ENCODE measurements at places on chromosomes 6 and 20.

GRCh38 chr20:13231031-13231752 is 10.1 kb downstream of the ISM1 start:
- no peak for DNase-seq

- no peak for DNase-seq
Observed at GRCh38 chr6:108565893-108566292, 5.2 kb downstream of the FOXO3 start.

- no peak for DNase-seq
Observed at GRCh38 chr6:113668641-113669408, 188.3 kb upstream of the MARCKS start.

DNA sequence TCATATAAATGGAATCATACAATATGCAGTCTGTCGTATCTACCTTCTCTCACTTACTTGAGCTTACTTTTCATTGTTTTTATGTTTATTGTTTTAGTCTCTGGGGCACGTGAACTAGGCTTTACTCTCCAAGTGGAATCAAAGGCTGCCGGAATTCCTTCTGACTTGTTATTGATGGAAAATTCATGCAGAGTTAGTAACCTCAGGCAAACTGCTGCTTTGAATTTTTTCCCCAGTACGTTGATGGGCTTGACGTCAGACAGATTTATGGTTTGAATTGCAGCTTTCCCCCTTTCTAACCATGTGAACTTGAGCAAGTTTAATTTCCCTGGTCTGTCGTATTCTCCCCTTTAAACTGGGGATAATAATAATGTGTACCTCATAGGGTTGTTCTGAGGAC is 68.6 kb downstream of the ZDHHC14 start:
- no peak for DNase-seq

- DNase-seq, result peak; percentile 83
Observed at GRCh38 chr6:44064089-44064947, 62.9 kb downstream of the MRPL14 start.

GRCh38 chr6:105069821-105070445 is 109.9 kb downstream of the POPDC3 start:
- DNase-seq, result no peak

DNA sequence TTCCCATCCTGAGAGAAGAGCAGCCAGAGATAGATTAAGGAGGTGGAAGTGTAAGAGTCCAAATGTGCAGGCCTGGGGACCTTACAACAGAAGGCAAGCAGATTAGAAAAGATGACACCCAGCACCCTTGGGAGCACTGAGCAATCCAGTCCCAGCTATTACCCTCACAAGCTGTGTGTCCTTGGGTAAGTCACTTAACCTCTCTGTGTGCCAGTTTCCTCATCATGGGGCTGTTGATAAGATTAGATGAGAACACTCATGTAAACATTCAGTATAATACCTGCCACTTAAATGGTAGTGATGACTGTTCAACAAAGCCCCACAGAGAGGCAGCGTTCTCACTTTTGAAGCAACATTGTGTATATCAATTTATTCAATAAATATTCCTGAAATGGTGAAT is 114.8 kb upstream of the CST7 start:
- DNase-seq, result no peak

DNA sequence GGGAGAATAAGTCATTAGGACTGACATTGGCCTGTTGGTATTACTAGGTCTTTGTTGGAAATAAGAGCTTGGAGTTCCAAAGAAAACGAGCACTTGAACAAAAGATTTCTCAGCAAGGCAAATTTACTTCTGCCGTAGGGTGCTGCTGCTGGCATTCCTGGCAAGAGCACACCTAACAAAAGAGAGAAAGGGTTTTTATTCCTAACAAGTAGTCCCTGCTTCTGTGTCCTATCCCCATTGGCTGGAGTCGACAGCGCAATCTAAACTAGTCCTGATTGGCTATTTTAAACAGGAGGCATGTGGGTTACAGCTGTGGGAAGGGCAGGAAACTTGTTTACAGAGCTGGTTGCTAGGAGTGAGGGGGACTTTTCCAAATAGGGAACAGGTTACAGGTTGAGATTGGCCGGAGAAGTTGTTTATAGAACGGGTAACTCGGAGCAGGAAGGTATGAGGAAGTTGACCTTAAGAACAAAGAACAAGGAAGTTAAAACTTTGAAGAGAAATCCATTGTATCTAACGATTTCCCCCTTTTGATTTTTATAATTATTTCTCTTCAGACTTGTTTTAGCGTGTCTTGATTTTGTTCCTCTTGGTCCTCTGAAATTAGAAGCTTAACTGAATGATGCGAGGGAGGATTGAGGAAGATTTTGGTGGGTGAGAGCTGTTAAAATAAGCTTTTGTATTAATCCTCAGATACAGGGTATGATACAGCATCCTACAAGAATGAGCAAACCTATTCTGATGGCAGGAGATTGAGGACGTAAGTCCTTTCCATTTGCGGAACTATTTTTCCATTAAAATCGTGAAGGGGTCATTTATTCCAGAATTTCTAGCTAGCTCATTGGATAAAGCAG is 3.4 kb upstream of the ZNFX1 start:
- no peak for DNase-seq

GRCh38 chr6:33995309-33996119 is 150.4 kb downstream of the GRM4 start:
- no peak for DNase-seq

DNA sequence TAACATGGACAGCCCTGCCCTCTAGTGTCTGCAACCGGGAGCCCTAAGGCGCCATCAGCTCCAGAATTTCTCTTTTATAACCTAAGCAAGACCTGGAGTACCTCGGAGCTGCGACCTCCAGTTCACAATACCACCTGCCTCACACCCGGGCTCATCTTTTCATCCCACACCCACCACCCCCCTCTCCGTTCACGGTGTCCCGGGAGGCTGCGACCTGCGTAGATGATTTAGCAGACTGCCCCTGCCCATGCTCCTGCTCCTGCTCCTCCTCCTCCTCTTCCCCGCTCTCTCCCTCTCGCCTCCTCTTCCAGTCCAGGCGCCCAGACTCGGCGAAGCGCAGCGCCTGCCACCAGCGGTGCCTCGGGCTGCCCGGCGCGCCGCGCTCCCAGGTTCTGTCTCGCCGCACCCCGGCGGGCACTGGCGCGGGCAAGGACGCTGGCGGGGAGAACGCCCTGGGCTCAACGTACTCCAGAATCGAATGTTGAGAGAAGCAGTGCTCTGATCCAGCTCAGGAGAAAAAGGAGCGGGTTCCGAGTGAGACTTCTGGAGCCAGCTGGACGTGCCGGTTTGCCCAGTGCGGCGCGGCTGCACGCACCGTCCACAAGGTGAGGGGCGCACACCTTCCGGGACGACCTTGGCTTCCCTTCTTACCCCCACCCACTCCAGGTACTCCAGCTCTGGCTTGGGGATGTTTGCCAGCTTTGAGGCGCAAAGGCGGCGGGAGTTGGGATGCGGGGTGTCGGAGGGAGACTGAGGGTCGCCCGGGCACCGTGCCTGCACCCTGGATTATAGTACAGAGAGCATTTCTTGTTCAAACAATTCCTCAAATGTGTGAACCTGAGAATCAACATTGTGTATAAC is at the start of gene HTR1E:
TSS of gene HTR1E (plus strand) at position 310 of the 861 bp plus-strand sequence. CDS start 77,807 bp downstream, outside the sequence.
- peak; percentile 22 for DNase-seq

GRCh38 chr6:166600931-166601330 is 14.5 kb upstream of the RAMACL start:
- no peak for DNase-seq

- DNase-seq, result peak; percentile 41
Observed at GRCh38 chr20:8901237-8902025, 167.5 kb upstream of the PLCB4 start.

GRCh38 chr6:108133594-108134179 is 32.1 kb upstream of the NR2E1 start:
- peak; percentile 60 for DNase-seq

- no peak for DNase-seq
Observed at GRCh38 chr6:135191508-135192255, 10.6 kb downstream of the MYB start.

DNA sequence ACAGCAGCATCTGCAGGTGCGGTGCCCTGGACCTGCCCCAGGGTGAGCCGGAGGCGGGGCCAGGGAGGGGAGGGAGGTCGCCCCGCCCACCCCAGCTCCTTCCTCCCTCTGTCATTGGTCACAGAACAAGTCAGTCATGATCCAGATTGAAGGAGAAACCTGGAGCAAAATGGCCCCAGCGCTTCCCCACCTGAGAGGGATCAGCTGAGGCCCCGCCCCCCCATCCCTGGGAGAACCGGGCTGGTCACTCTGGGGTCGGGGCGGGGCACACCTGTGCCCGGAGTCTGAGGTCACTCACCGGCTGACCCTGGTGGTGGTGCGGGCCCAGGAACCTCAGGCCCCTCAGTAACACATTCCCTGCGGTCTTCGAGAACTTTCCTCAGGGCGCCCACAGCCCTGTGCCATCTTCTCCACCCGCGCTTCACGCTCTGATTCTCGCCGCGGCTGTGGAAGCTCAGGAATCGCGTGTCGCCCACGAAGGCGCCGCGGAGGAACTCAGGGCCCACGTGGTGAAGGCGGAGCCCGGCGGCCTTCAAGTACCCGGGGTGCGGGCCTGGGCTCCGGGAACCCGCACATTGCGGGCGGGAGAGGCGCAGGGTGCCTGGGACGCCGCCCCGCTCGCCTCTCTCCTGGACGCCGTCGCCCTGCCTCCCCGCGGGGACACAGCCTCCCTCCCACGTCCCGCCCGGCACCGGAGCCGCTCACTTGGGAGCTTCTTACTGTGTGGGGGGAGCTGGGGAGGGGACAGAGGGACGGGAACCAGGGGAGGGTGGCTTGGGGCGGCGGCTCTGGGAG is 36.4 kb upstream of the HLA-C start:
- DNase-seq, result peak; percentile 32

- no peak for DNase-seq
Observed at GRCh38 chr6:52389264-52389625, 27.3 kb downstream of the PAQR8 start.

DNA sequence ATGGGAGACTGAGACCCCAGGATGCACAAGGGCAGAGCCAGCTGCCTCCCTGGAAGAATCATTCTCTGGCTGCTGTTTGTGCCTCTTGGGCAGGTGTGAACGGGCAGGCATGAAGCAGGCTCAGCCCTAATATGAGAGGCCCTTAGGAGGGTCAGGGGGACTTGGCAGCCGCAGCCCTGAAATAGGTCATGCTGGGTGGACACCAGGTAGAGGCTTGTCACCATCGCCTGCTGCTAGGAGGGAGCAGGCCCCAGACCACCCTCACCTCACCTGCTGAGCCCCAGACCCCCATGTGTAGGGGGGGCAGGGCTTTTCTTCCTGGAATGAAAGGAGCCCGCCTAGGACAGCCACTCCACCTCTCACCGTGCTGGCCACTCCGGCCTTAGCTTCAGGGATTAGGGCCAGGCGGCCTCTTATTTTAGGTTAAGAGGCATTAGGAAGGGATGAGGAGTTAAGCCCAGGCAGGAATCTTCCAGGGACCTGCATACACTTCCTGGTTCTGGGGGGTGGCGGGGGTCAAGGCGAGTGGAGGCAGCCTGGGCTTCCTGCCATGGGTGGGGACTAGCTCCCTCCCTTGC is 92.4 kb downstream of the ASXL1 start:
- DNase-seq, result no peak

DNA sequence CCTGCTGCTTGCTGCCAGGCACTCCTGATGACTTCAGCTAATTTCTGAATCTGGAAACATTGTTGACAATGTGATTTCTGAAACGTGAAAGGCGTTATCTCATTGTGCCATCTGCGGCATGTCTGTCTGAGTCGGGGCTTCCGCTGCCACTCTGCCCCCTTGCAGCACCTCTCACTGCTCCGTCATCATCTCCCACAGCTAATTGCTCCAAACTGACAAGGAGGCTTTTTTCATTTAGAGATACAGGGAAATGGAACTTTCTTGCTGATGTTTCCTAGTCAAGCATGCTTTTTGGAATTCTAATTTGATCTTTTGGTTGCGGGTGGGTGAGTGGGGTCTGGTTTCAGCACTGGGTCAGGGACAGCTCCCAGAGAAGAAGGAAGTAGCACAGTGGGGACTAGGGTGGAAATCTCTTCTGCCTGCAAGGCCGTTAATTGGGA is 233.5 kb downstream of the DHX35 start:
- no peak for DNase-seq

GRCh38 chr6:99520855-99521632 is 5.8 kb upstream of the USP45 start:
- peak; percentile 86 for DNase-seq

DNA sequence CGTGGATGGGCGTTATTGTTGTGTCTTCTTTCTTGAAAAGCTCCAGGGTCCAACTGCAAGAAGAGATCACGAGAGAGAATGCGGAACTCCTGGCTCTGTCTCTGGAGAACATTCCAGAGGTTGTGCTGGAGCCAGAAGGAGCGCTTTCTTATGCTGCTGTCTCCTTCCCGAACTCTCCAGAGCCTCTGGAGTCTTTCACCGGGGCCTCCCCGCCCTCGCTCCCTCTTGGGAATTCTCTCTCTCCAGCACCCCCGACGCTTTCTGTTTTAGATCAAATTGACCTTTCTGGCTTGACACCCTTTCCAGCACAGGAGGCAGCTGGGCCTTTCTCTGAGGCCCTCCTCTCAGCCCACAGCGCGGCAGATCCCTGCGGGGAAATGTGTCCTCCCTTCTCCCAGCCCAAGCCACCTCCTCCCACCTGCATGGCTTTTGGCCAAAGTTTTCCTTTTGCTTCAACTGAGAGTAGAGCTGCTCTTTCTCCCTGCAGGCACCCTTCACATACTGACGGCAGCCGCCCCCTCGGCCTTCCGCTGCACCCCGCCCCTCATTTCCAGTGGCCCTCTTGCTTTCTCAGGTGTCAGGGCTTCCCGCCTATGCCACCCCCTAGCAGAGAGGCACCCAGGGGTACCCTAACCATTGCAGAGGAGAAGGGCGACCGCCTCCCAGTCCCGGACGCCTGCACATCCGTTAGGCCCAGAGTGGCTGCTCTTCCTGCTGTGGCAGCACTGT is 6.6 kb upstream of the CCR6 start:
- no peak for DNase-seq

- DNase-seq, result peak; percentile 63
Observed at GRCh38 chr20:36848078-36848660, 27.8 kb upstream of the TLDC2 start.

GRCh38 chr20:37574199-37574890 is 46.7 kb upstream of the BLCAP start:
- DNase-seq, result no peak

GRCh38 chr6:138377844-138378243 is at the start of gene SMIM28:
TSS of gene SMIM28 (plus strand) at chr6:138377905. CDS start at chr6:138378073, 168 bp downstream.
- no peak for DNase-seq

- no peak for DNase-seq
Observed at GRCh38 chr20:17875981-17876385, 92.6 kb downstream of the SNX5 start.

- DNase-seq, result no peak
Observed at GRCh38 chr6:116522896-116523295, 11.5 kb downstream of the CALHM5 start.

GRCh38 chr6:75893058-75893775 is 144.2 kb downstream of the MYO6 start:
- DNase-seq, result no peak

- no peak for DNase-seq
Observed at GRCh38 chr20:840858-841567, 7.5 kb downstream of the FAM110A start.

Measured in left cardiac atrium (tissue), 4 donors.